ENCODE measurements at places on chromosomes 12 and 14.

- DNase-seq, result peak; percentile 17
Observed at GRCh38 chr12:118714051-118714460, 267.3 kb upstream of the SRRM4 start.

DNA sequence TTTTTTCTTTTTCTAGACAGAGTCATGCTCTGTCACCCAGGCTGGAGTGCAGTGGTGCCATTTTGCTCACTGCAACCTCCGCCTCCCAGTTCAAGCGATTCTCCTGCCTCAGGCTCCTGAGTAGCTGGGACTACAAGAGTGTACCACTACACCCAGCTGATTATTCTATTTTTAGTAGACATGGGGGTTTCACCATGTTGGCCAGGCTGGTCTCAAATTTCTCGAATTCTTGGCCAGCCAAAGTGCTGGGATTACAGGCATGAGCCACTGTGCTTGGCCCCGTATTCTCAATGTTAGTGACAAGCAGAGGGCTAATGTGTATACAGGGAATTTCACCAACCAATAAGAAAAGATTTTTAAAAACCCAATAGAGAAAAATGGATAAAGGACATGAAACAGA lies 8.4 kb downstream of the PLBD2 start:
- no peak for DNase-seq

DNA sequence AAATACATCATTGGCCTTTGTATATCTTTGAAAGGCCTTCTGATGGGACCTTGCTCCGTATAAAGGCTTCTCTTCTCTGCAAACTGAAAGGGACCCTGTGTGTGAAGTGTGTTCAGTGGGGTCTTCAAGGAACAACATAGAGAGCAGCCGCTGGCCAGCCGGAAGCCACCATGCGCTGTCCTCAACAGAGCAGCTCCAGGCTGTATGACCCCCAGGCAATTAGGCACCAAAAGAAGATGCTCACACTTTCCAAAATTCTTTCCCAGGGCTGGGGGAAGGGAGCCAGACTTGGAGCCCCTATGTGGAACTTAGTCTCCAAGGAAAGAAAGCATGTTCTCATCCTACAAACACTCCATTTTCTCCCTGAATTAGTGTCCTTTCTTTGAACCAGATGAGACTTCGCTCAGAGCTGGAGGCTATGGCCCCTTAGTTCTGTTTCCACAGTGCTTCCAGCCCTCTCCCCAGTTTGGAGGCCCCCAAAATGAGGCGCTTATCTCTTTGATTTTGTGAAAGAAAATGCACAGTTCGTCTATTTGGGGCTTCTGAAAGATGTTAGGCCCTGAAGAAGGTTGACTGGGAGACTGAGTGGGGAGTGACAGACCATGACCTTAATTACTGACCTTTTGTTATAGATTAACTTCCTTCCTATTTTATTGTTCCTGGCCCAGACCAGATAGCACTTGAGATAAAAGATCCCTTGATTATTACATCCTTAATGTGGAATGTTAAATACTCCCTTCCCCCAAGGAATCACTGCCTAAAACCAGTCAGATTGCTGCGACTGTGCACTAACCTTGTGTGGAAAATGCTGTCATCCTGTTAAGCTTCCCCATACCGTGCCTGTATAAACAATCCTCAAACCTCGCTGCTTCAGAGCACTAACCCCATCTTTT lies 128.3 kb upstream of the FGD4 start:
- DNase-seq, result no peak

GRCh38 chr14:58108717-58109116 lies 43.3 kb downstream of the ARMH4 start:
- DNase-seq, result no peak

GRCh38 chr12:91400271-91400670 lies 217.7 kb upstream of the DCN start:
- DNase-seq, result peak; percentile 68

DNA sequence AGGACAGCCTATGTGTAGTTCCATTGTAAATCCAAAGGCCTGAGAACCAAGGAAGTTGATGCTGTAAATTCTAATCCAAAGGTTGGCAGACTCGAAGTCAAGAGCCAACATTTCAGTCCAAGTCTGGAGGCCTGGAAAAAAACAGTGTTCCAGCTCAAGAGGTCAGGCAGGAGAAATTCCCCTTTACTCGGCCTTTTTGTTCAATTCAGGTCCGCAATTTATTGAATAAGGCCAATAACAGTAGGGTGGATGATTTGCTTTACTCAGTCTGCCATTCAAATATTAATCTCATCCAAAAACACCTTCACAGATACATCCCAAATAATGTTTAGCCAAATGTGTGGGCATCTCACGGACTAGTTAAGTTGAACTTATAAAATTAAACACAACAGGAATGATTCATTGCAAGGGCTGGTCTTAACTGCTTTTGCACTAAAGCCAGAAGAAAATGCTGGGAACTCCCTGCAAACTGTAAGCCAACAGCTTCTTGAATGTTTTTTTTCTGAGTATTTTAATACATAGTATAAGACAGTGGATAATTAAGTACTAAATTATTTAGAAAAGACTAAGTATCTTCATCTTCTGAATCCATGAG lies 197.4 kb upstream of the GARIN6 start:
- no peak for DNase-seq

DNA sequence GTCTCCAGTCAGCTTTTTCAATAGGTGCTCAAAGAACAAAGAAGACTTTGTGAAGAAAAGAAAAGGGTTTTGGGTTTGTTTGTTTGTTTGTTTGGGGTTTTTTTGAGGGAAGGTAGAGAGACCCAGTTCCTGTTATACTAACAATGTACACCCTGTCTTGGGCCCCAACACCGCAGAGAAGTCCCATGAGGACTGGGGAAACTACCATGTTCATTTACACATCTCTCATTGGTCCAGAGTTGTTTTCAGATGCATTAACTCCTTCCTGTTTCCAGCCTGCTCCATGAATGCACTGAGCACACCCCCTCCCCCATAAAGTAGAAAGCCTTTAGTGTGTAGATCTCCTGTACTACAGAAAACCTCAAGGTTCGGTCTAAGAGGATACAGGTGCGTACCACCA lies 51.1 kb upstream of the SLC8A3 start:
- DNase-seq, result no peak

DNA sequence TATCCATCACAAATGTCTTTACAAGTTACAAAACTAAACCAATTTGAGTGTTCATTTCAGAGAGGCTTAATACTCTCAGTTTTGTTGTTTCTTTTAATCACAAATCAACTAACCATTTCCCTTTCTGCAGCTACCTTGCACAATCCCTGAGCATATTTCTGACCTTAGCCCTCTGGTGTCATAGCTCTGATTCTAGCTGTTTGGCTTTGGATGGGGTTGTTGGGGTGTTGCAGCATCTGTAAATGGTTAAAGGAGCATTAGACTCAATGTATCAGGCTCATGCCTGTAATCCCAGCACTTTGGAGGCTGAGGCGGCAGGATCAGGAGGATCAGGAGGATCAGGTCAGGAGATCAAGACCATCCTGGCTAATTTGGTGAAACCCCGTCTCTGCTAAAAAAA lies 461.4 kb downstream of the NRXN3 start:
- DNase-seq, result no peak

All from common myeloid progenitor, CD34-positive (primary cell).